ENCODE measurements at places on chromosomes 5 and 9.

GRCh38 chr9:1938135-1938534, 77.0 kb upstream of the SMARCA2 start:
- DNase-seq = no peak

DNA sequence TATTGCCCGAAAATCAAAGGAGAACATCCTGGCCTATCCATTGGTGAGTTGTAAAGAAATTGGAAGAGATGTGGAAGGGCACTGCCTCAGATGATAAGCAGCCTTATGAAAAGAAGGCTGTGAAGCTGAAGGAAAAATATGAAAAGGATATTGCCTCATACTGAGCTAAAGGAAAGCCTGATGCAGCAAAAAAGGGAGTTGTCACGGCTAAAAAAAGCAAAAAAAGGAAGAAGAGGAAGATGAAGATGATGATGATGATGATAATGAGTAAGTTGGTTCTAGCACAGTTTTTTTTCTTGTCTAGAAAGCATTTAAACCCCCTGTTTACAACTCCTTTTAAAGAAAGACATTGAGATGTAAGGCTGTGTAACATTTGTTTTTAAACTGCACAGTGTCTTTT, 59.8 kb upstream of the ZBED3 start:
- DNase-seq = no peak

DNA sequence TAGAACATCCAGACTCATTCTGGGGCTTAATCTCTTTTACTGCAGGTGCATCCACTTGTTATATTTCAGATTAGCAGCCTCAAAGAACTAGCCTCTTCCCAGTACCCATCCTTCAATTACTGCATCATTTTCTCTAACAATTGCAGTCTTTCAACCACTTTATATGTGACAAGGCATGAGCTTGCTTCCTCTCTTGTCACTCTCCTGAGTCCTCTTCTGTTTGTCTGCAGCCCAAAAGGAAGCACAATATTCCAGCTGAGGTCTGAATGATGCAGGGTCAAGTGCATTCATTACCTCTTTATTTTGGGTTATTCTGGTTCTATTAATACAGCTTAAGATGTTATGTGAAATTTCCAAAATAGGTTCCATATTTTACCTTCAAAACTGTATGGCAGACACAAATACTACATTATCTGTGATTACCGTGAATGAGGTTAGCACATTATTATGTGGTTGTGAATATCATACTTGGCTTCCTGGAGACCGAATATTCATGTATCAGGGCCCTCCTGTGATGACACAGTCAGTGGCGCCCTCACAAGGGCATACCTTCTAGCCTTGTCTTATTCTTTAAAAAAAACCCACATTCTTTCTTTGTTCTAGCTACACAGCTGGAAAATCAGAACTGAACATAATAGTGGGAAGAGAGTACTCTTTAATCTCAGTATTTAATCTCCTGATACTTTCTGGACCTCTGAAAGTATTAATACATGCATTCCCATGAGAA, 323.8 kb downstream of the PDE4D start:
- DNase-seq = no peak

GRCh38 chr9:16333691-16334090, 536.8 kb downstream of the BNC2 start:
- DNase-seq = no peak

- DNase-seq = no peak
These were observed 186.3 kb downstream of the TLE4 start for GRCh38 chr9:79757881-79758669.

GRCh38 chr9:125994066-125994943, 247.1 kb downstream of the PBX3 start:
- DNase-seq = no peak

DNA sequence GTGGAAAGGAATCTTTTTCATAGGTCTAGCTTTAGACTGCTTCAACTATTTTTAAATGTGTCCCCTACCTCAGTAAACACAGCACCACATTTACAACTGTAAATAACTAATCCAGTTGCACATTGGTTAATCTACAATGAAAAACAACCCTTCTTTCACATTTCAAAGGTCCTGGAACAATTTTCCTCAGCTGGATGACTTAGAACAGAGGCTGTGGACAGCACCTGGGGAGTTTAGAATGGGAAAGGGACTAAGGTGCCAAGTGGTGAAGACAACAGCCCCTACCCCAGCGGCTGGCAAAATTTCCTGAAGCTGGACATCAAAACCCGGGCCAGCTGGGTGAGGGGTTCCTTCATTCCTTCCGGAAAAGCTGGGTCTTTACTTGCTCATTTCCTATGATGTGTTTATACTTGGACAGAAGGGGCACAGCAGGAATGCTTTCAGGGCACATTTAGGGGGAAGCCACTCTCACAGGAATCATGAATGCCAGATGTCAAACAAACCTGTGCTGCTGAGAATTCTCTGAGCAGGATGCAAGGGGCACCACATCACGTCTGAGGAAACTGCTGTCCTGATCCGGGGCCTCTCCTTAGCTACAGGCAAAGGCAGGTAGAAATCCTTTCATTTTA, 158.3 kb downstream of the NR2F1-AS1 start:
- DNase-seq = no peak

GRCh38 chr5:153888781-153889180, 149.9 kb downstream of the FAM114A2 start:
- no peak for DNase-seq

DNA sequence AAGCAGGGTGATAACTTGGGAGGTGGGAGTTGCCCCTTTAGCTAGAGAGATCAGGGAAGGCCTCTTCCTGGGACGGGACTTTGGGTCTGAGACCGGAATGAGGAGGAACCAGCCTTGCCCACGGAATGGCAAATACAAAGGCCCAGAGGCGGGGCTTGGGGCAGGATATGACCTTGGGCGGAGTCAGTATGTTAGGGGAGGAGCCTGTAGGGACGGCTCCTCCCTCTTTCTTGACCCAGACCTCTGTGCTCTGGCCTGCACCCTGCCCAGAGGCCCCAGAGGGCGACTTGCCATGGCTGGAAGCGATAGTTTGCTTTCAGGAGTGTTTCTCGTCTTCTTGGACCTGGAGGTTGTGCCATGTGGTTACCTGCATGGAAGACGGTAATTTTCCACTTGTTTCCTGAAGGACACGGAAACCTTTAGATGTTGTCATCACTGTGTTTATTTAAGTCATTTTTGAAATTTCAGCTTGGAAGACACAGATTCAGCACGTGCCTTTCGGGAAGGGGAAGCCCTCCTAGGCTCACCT, 85.6 kb downstream of the DAB2IP start:
- DNase-seq = no peak

DNA sequence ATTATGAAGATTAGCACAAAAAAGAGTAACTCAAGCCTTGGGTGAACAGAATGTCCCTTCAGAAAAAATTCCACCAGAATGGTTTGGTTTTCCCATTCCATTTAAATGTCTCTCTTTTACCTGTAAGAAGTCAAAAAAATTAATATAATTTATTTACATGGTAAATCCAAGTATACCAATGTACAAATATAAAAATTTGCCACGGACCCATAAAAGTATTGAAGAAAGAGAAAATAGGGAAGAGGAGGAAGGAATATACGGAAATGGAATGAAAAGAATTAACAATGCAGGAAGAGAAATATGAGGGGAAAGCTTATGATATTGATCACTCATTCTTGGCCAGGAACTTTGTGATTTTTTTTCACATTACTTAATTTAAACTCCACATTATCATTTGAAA, at the start of gene OR13C9:
Gene OR13C9 (minus strand): TSS at position 101 of the 400 bp plus-strand sequence. CDS start 0 bp downstream, at position 101.
- DNase-seq = no peak

DNA sequence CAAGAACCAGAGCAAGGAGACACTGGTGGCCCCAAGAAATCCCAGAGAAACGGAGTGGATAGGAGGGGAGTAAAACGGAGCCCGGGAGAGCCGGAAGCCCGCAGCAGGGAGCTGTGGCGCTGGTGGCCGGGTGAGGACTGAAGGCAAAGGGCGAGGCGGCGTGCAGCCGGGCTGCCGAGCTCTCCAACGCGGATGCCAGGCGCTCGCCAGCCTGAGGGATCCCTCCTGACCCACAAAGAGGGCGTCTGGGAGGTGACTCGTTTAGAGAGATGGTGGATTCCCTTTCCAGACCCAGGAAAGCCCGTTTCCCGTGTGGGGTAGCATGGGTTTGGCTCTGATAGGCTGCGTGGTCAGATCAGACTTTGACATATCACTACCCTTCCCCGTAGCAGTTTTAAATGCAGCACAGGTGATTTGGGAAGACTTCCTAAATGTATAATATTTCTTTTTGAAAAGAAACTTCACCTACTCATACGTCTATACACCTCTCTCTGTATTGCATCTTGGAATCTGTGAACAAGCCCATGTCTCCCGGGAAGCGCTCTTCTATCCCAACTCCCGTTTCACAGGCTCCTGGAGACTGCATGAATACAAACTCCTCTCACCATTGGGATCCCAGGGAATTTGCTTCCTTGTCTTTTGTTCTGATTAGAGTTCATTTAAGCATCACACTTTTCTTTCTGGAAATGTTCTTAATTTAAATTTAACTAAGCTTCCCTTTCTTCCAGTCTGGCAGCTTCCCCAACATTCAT, 158.1 kb downstream of the C9orf152 start:
- no peak for DNase-seq

DNA sequence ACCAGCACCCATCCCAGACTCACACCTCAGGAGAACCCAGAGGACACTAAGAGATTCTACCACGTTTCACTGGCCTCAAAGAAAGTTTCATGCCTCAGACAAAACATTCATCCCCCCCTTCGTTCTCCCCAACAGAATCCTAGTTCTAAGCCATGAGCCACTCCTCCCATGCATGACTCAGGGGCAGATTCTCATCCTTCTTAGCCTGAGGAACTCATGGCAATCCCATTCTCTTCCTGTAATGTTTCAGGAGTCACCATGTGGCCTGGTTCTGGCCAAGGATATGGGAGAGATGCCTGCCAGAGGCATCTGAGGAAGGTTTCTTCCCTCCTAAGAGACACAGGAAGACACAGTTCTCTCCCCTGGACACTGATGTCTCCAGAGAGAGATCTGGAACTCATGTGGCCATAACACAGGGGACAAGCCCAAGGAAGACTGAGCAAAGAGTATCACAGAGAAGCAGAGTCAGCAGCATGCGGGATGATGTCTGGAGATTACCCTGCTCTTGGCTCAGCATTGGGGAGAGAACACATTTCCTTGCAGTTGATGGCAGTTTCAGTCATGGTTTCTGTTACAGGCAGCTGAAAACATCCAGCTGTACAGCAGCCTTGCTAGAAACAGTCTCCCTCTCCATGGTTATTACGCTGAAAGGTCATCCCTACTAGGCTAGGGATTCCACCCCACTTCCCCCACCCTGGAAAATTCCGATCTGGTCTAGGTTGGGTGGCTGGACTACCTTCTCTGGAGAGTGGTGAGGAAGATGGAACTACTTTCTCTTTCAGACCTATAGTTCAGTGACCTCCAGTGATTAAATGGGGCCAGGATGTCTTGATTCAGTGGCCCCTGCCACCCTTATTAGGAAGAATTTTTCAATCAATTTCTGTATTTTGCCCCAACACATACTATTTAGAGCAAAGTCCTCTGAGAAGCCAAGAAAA, 115.4 kb downstream of the ZNF608 start:
- no peak for DNase-seq

GRCh38 chr9:129237164-129237611, 59.1 kb upstream of the IER5L start:
- DNase-seq = no peak

GRCh38 chr5:111649516-111649915, 107.5 kb downstream of the NREP start:
- DNase-seq = no peak

DNA sequence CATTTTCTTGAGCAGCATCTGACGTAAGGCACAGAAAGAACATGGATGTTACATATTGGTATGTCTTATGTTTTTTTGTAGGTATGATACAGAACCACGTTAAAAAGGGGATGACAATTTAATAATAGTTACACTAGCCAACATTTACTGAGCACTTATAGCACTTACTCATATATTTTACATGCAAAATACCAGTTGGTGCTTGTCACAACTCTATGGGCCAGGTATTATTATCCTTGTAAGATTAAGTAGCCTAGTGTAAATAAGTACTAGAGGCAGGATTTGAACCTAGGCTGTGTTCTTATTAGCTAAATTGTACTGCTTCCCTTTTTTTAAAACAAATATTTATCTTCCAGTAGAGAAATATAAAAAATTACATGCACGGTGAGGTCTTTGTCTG, 83.5 kb downstream of the RANBP17 start:
- DNase-seq = no peak
